ENCODE measurements at places on chromosomes 1 and 21.
A peak's percentile ranks its signal among the peaks of the same experiment; 100 is the strongest.

GRCh38 chr1:11960715-11961114 is 19.5 kb upstream of the MFN2 start:
- DNase-seq = no peak

DNA sequence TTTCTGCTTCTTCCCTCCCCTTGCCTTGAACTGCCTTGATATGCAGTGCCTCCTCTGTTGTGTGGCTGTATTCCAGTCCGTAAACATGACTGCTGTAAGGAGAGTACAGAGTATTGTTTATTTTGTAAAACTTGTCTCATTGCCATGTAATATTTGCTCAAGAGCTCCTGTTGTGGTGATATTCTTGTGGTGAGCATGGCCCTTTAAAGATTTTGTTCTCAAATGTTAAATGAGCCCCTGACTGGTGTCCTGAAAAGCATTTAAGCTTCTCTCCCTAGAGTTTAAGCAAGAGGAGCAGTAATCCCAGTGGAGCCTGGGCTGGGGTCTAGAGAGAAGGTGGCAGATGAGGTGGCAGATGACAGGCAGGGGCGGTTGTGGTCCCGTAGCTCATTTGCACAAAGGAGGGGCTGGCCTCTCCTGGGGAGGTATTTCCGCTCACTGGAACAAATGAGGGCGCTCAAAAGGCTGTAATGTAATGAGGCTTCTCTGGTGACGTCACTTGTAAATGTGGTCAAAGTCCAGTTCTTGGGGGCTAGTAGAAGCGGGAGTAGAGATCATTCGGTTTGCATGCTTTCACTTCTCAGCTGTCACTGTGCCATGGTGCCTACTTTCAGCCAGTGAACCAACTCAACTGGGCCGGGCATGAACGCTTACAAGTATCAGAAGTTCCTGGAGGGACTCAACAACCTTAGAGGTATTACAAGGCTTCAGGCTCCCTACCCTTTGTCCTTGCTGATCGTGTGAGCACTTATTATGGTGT is 46.0 kb upstream of the MACF1 start:
- no peak for DNase-seq

GRCh38 chr1:218872026-218872425 is 301.7 kb upstream of the LYPLAL1 start:
- DNase-seq = no peak

GRCh38 chr21:42344631-42345030 is 6.2 kb downstream of the TFF2 start:
- DNase-seq = no peak

DNA sequence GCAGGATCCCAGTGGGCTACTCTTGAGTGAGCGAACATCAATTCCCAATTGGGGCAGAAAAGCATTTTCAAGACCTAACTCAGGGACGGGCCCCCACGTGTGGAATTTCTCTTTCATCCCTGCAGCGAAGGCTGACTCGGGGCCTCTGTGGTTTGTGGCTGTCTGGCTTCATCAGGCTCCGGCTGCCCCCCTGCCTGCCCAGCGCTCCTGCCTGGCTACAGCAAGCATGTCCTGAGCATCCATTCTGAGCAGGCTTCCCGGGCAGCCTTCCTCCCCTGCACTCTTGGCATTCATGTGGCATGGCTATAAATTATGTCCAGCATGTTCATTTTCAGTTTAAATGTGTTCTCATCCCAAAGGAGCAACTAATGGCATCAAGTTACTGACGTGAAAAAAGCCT is 588.1 kb downstream of the KIF26B start:
- DNase-seq = no peak

GRCh38 chr1:100921110-100921706 is 25.3 kb downstream of the SLC30A7 start:
- DNase-seq = peak; percentile 47

DNA sequence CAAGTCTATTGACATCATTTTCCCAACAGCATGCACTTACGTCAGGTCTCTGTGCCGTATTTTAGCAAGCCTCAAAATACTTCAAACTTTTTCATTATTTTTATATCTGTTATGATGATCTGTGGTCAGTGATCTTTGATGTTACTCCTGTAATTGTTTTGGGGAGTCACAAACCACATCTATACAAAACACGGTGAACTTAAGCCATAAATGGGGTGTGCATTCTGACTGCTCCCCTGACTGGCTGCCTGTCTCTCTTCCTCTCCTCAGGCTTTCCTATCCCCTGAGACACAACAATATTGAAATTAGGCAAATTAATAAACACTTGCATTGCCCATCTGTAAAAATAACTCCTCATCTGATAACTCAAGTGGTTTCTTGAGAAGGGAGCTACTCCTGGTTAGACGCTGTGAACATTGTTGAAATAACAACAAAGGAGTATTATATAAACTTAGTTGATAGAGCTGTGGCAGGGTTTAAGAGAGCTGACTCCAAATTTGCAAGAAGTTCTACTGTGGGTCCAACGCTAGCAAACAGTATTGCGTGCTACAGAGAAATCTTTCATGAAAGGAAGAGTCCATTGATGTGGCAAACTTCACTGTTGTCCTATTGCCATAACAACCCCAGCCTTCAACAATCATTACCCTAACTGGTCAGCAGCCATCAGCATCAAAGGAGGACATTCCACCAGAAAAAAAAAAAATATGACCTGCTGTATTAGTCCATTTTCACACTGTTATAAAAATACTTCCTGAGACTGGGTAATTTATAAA is 105.8 kb upstream of the DSCAM start:
- no peak for DNase-seq

- no peak for DNase-seq
These were observed 7.8 kb upstream of the PTPRF start for GRCh38 chr1:43522776-43523480.

DNA sequence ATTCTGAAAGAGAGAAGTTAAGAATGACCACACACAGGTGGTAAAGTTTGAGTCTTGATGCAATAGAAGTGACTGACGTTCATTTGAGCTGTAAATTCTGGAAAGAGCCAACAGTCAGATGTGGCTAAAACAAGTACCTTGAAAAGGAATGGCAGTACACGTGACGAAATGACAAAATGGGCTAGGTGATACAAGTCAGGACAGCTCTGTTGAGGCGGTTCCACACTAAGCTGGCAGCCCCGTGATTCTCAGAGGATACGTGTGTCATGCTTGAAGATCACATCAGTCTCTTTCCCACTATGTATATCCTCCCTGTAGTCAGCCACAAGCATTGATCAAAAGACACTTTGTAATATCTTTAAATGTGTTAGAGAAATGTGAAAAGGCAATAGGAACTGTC is 881.3 kb upstream of the ADGRL2 start:
- no peak for DNase-seq

GRCh38 chr1:168148916-168149315 is 12.2 kb upstream of the GPR161 start:
- DNase-seq = peak; percentile 41

- DNase-seq = no peak
These were observed 8.9 kb upstream of the CD55 start for GRCh38 chr1:207312604-207312920.

GRCh38 chr1:27428316-27429028 is 36.0 kb downstream of the GPR3 start:
- DNase-seq = no peak

DNA sequence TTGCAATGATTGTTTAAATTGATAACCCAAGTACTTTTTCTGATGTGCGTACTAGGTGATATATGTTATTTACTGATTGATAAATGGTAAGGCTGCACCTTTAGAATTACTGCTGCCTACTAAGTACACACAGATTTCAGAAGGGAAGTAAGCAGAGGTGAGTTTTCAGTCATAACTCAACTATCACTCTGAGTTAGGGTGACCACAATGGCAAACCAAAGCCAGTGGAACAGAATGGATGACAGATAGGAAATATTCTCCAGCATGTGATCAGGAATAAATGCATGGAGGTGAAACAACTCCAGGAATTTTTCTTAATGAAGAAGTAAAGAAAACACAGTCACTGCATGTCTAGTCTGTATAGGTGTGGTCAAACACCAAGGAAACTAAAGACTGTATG is 7.5 kb upstream of the KCNJ15 start:
- DNase-seq = no peak

DNA sequence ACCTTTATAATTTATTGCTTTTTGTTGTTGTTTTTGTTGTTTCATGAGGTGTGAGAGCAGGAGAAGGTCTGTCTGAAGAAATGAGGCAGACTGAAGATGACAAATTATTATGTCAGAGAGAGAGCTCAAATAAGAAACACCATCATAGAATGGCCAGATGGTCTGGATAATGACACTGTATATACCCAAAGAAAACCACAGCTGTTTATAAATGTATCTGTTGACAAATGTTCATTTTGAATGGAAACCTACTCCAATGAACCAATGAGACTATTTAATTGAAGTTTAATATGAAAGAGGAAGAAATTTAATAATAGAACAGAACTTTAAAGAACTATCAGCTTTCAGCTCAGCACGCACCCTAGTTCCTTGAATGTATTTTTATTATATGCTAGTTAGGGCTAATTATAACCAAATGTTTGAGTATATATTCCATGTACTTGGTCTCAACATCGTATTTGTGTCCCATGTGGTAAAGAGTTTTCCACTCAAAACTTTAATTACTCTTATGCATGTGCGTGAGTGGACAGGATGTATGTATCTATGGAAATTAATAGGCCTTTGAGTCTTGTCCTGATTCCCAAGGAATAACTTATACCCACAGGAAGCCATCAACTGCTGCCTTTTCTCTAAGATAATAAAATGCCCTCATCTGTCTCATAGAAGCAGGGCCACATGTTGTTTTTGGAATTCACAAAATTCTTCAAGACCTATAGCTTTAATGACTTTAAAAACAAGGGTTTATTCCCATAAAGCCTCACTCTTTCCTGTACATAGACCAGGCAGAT is 202.7 kb downstream of the KCNK2 start:
- no peak for DNase-seq

All from RPMI8226 (cell line).